Endodermal cell (in vitro differentiated cells): ENCODE measurements at places on chromosomes 4 and X. TPM values are rescaled to one million over a fixed set of nuclear protein-coding genes. Genes with fewer than 3 reads are reported as not detected.

DNA sequence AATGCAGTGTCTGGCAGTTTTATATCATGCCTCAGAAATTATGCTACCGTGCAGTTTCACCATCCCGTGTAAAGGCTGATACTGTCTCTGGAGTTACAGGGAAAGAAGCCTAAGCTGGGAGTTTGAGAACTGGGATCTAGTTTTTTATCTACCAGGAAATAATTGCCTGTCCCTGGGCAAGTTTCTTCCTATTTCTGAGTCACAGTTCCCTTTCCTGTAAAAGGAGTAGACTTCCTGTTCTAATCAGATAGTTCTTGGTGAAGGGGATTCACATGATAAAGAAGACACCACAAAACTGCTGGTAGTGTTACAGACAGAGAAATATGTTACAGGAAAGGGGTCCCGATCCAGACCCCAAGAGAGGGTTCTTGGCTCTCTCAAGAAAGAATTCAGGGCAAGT lies 17.1 kb downstream of the HERC3 start:
- H3K27ac ChIP-seq = no peak overlapping the region
- H3K4me1 ChIP-seq = no peaks in the 10 kb centered on the region
- no peak overlapping the region for H3K4me3 ChIP-seq
- H3K27me3 ChIP-seq = no peaks in the 10 kb centered on the region

DNA sequence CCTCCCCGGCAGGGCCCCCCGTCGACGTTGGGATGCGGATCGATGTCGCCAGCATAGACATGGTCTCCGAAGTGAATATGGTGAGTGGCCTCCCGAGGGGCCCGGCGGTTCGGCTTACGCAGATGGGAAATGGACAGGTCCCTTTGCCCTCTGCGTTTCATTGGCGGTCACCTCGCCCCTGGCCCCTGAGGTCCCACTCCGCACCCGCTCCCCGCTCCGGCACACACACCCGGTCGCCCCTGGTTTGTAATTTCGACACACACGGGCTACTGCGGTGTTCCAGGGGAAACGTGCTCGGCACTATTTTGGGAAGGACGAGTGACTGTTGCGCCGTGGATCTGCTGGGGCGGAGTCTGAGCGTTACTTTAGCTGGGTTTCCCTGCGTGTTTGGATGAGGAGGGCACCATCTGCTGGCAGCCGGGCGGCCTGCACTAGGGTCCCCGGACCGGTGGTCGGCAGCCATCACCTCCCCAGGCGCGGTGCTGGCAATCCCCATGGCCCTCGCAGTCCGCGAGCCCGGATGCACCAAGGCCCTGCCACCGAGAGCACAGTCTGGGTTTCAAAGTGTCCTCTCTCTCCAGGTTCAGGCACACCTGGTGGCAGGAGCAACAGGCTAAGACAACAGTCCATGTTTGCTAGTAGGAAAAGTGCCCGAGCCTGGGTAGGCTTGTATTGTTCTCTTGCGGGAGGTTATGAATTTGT lies 1.2 kb downstream of the GABRB1 start:
- peaks cover 31% of the 10 kb centered on the region for H3K27me3 ChIP-seq
- peak; percentile 96 for DNase-seq
- peak overlapping the region; percentile 88 for H3K4me3 ChIP-seq
- H3K4me1 ChIP-seq = peaks cover 3% of the 10 kb centered on the region

DNA sequence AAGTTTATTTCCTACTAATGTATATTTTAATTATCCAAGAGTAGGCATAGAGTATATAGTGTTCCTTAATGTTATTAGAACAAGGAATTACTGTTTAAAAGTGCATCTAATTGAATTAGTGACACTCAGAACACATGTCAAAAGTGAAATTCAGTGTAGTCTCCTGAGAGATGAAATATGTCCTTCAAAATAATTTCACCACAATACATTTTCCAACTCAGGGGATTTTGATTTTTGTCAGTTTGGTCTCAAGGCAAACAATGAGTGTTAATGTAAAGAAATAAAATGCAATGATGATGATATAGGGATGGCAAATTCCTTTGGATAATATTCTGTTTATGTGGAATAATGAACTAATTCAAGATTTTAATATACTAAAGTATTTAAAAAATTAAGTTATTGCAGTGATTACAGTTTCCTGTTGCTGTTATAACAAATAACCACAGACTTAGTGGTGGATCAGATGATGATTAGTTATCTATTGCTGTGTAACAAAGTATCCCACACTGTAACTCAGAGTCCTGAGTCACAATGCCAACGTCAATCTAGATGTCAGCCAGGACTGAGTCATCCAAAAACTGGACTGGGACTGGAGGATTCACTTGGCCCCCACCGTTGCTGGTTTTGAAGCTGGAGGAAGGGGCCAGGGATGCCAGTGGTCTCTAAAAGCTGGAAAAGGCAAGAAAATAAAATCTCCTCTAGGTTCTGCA lies 148.0 kb upstream of the SLC7A11 start:
- no peak overlapping the region for H3K27ac ChIP-seq
- DNase-seq = no peak
- no peaks in the 10 kb centered on the region for H3K4me1 ChIP-seq
- no peaks in the 10 kb centered on the region for H3K27me3 ChIP-seq
- H3K36me3 ChIP-seq = no peaks in the 10 kb centered on the region
- no peak overlapping the region for H3K4me3 ChIP-seq

Gene NKAP
- 6.5 and 7.7 TPM in 2 replicates for total RNA-seq

- DNase-seq = no peak
- no peaks in the 10 kb centered on the region for H3K36me3 ChIP-seq
- H3K4me3 ChIP-seq = no peak overlapping the region
- H3K4me1 ChIP-seq = peaks cover 3% of the 10 kb centered on the region
- no peak overlapping the region for H3K27ac ChIP-seq
Observed at GRCh38 chrX:100591256-100592051, 6.7 kb downstream of the TNMD start.

GRCh38 chr4:112403101-112403945 lies 106.2 kb downstream of the ALPK1 start:
- H3K4me1 ChIP-seq = no peaks in the 10 kb centered on the region
- H3K36me3 ChIP-seq = no peaks in the 10 kb centered on the region
- DNase-seq = no peak
- no peaks in the 10 kb centered on the region for H3K27me3 ChIP-seq

Gene KLHL4
- total RNA-seq = 11.7 to 17.8 TPM (median 16.7 TPM) in 3 replicates

GRCh38 chr4:148034813-148035212 lies 302.9 kb downstream of the ARHGAP10 start:
- no peak for DNase-seq
- no peaks in the 10 kb centered on the region for H3K27me3 ChIP-seq
- H3K36me3 ChIP-seq = no peaks in the 10 kb centered on the region
- no peak overlapping the region for H3K4me3 ChIP-seq
- no peaks in the 10 kb centered on the region for H3K4me1 ChIP-seq

Gene NIPAL1
- total RNA-seq = 3.0 to 4.8 TPM (median 3.4 TPM) in 3 replicates

DNA sequence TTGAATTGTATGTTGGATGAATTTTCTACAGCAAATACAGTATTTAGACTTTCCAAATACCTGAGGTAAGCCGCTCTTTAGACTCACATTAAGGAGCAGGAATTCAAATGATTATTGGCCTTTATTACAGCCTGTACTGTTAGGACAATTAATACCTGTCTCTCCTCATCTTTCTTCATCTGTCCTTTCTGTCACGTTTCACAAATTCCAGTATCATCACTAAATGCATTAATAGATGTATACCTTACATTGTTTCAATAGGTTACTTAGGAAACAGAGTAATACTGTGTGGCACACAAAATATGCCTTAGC lies 1.2 kb downstream of the FAM241A start:
- H3K27ac ChIP-seq = no peak overlapping the region
- H3K36me3 ChIP-seq = no peaks in the 10 kb centered on the region
- DNase-seq = no peak
- peak overlapping the region; percentile 77 for H3K4me3 ChIP-seq

DNA sequence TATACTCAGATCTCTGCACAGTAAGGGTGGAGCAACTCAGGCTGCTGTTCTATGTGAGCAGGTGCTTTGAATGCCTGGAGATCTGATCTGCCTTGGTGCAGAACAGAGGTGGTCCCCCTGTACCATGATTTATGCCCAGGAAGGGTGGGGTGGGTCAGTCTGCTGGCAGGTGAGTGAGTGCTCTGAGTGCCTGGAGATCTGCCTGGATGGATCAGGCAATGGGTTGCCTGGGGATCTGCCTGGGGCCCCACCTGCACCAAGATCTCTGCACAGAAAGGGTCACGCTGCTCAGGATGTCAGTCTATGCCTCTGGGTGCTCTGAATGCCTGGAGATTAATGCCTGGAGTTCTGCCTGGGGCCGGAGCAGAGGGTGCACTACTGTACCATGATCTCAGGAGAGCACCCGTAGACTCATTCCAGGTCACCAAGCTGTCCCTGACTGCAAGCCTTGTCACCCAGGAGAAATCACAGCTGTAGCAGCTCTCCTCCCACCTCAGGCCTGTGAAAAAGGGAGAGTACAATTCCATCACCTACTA lies 342.9 kb downstream of the GBA3 start:
- H3K4me3 ChIP-seq = no peak overlapping the region
- H3K4me1 ChIP-seq = no peaks in the 10 kb centered on the region
- H3K27me3 ChIP-seq = no peaks in the 10 kb centered on the region
- no peak overlapping the region for H3K27ac ChIP-seq

DNA sequence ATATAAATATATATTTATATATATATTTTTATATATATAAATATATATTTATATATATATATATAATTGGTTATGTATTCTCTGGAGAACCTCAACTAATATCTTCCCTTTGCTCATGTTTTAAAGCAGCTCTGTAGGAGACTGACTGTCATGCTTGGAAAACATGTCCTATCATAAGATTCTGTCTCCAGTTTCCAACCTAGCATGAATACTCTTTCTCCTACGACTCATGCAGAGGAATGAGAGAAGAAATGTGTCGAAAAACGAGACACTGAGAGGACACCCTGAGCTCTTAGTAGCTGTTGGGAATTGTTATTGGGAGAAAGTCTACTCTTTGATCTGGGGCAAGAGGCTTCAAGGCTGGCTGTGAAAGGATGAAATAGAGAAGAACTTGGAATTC lies 166.5 kb upstream of the SLIT2 start:
- H3K4me1 ChIP-seq = no peaks in the 10 kb centered on the region
- no peak for DNase-seq
- no peak overlapping the region for H3K27ac ChIP-seq
- no peaks in the 10 kb centered on the region for H3K27me3 ChIP-seq
- H3K4me3 ChIP-seq = no peak overlapping the region

Gene WDFY3
- 90.3 and 103 TPM in 2 replicates for total RNA-seq

DNA sequence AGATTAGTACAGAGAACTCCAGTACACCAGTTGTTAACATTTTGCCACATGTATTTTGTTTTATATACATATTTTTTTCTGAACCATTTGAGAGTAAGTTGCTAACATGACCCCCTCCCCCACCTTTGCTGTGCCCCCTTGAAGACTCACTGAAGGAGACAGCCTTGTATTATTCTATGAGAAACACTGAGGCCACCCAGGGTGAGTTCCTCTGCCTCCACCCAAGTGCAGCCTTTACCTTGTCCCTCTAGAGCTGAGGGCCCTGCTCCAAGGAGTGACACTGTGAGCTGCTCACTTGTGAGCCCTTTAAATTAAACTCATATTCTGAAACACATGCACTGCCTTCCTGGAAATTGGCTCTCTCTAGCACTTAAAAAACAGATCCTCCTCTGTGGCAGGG lies 21.1 kb downstream of the KIT start:
- peaks cover 25% of the 10 kb centered on the region for H3K4me1 ChIP-seq
- DNase-seq = no peak
- H3K27me3 ChIP-seq = no peaks in the 10 kb centered on the region
- no peak overlapping the region for H3K27ac ChIP-seq
- peaks cover 38% of the 10 kb centered on the region for H3K36me3 ChIP-seq
- H3K4me3 ChIP-seq = no peak overlapping the region

GRCh38 chr4:186104114-186104889 lies at the start of gene FAM149A:
FAM149A (plus strand) TSS chr4:186104704.
- no peaks in the 10 kb centered on the region for H3K4me1 ChIP-seq
- peaks cover 39% of the 10 kb centered on the region for H3K27me3 ChIP-seq
- H3K27ac ChIP-seq = no peak within 1 kb of the TSS
- no peak for DNase-seq
- H3K36me3 ChIP-seq = no peaks in the 10 kb centered on the region

GRCh38 chr4:93303440-93303839 lies 525.1 kb upstream of the ATOH1 start:
- H3K27me3 ChIP-seq = no peaks in the 10 kb centered on the region
- no peak overlapping the region for H3K4me3 ChIP-seq
- H3K36me3 ChIP-seq = no peaks in the 10 kb centered on the region
- no peak for DNase-seq
- no peaks in the 10 kb centered on the region for H3K4me1 ChIP-seq

Gene GATA1
- not detected in 2 replicates for total RNA-seq
